Central memory CD4-positive, alpha-beta T cell (primary cell): ENCODE measurements at places on chromosomes 11 and 22.
A peak's percentile ranks its signal among the peaks of the same experiment; 100 is the strongest.

DNA sequence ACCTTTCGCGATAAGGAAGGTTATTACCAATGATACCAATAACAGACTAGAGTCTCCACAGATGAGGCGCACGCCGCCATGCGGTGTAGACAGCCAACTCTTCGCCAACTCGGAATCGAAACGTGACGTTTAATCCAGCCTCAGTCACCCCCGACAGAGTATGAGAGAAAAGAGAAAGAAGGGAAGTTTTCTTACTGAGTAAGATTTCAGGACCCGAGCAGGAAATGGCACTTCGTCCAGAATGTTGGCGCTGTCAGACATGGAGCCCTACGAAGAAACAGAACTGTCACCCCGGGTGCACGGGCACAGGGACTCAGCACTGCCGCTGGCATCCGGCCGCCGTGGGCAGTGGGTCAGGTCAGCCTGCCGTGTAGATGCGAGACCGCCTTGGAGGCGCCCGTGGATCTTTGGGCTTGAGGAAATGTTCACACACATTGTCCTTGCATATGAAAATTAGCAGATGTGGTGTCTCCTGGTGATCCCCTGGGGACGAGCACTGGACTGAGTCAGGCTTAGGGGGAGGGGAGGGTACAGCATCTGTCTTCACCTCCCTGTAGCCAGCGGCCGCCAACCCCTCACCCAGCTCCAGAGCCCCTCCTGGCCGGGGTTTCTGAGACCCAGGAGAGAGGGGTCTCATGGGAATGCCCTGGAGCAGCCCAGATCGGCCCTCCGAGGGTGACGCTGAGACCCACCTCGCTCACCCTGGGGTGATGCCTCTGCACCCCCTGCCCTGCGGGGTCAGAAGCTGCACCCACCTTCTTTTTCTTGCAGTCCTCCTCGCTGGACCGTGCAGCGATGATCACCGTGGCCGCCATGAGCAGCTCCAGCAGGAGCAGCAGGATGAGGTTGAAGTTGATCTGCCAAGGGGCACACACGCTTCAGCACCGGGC, 8.3 kb downstream of the MLC1 start:
- DNase-seq = no peak

DNA sequence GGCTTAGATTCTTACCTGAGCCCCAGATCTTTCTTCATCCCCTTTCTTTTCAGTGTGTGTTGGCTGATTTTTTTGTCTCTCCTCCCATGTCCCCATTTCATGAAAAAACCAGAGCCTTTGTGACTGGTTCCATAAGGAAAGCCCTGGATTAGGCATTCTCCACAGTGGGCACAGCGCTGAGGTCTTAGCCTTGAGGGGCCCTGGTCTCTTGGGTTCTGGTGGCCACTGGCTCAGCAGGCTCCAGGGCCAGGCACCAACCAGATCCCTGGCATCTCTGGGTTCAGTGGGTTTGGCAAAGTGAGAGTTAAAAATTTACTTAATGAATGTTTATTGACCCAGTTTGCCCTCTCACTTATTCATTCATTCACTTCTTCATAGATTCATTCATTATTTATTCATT, 49.5 kb upstream of the ACCSL start:
- no peak for DNase-seq

DNA sequence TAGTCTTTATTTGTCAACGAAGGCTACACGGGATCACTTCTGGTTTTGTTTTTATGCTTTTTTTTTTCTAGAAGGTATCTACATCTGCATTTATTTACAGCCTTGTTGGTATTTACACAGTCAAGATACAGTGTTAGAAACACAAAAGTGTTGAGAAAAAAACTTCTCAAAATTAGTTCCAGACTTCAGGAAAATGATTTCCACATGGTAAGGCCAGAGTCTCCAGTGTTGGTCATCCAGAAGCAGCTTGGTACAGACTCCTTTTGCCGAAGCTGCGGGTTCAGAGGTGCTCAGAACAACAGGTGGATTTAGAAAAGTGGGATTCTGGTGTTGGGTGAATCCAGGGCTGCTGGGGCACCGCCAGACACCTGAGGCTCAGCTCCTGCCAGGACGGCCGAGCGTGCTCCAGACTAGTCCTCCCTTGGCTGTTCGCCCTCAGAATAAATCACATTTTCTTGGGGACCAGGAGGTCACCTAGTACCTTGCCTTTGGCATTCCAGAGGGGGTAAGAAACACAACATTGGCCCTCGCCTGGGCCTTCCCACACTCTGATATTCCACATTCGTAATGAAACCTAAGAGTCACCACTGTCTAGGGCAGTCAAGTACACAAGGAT, 78.7 kb upstream of the NARS2 start:
- DNase-seq = no peak

- no peak for DNase-seq
Observed at GRCh38 chr11:35617687-35618496, at the start of gene FJX1. Gene FJX1, plus strand, starts transcription at chr11:35618460. Its CDS starts 177 bp downstream, at chr11:35618637.

GRCh38 chr11:95076416-95076815, 9.7 kb downstream of the SRSF8 start:
- no peak for DNase-seq

GRCh38 chr11:131687291-131688047, 317.1 kb downstream of the NTM start:
- DNase-seq = no peak

- DNase-seq = no peak
Observed at GRCh38 chr22:22974156-22974555, 86.5 kb downstream of the IGLL5 start.

GRCh38 chr11:61679893-61680621, at the start of gene DAGLA:
Gene DAGLA, plus strand, starts transcription at chr11:61680391. Its CDS starts 39,765 bp downstream, at chr11:61720156.
- peak; percentile 67 for DNase-seq
